ENCODE measurements at places on chromosomes 13 and 19.
A peak's percentile ranks its signal among the peaks of the same experiment; 100 is the strongest.

- DNase-seq: no peak
These were observed 687.4 kb downstream of the DIAPH3 start for GRCh38 chr13:59476366-59476765.

GRCh38 chr19:49338691-49339300, 3.6 kb downstream of the CD37 start:
- no peak for DNase-seq

- peak; percentile 45 for DNase-seq
These were observed 367 bp downstream of the MFSD12 start for GRCh38 chr19:3556978-3557460.

DNA sequence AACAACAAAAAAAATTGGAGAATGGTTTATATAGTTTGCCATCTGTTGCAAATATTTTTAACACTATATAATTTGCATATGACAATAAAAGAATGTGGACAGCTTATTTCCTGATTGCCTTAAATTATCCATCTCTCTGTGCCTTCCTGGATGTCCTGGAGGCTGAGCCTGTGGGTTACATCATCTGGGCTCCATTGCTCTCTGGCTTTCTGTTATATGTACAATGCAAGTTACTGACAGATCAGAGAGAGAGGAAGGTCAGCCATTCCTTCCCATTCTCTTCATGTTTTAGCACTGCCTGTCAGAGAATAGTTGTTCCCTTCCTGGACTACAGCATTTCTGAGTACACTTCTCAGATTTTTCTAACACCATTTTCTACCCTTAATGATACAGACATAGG, 758.3 kb upstream of the PCDH20 start:
- DNase-seq: no peak

DNA sequence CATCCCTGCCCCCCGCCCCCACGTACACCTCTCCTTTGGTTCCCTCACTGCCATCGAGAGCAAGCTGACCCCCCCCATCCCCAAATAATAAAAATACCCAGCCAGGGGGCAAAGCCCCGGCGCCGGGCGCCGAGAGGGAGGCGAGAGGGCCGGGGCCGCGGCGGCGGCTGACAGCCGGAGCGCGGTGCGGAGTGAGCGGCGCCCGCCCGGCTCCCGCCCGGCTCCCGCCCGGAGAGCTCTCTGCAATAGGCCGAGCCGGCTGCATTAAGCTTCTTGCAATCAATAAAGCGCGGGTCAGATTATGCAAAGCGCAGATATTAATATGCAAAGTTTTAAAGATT, 40.9 kb downstream of the DEDD2 start:
- DNase-seq: no peak

- DNase-seq: no peak
These were observed 825.8 kb downstream of the GPC5 start for GRCh38 chr13:92224052-92224821.

DNA sequence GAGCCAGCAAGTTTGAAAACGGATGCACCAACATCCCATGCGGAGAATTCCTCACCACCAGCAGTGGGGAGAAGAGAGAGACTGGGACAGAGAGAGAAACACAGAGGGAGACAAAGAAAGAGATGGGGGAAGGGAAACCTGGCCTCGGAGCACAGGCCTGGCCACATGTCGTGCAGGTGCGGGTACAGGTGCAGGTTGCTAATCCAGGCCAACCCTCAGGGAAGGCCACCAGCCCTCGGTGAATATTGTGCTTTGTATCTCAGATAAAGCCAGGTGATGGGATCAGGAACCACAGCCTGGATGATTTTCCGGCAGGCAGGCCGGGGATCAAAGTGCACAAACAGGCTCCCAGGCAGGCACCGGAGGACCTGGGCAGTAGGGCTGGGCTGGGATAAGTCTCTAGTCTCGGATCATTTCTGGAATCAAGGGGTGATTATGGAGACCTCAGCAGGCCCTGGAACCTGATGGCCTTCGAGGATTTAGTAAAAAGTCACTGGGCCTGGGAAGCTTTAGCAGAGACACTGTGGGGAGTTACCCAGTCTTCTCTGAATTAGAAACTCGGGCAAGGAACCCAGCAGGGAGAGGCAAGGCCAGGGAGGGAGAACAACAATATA, 3.7 kb downstream of the GAS6 start:
- no peak for DNase-seq

GRCh38 chr19:55176076-55176475, 4.0 kb downstream of the SYT5 start:
- no peak for DNase-seq

- DNase-seq: no peak
These were observed 949 bp downstream of the RAB3A start for GRCh38 chr19:18202778-18203407.

GRCh38 chr13:83485101-83485500, 397.2 kb downstream of the SLITRK1 start:
- DNase-seq: no peak

DNA sequence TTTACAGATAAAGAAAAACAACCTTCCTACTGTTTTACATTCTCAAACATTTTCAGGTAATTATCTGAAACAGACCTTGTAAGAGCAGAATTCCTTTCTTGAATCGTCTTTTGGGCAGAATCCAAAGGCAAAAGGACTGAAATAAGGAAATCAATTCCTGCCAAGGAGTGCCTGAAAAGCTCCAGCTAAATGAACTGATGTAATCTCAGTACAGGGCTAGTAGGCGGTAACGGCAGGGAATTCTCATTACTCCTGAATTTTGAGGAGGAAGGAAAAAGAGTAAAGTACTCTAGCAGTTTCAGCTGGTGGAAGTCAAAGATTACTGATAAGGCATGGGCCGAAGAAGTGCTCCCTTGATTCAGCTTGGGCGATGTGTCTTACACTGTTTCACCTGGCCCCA, 168.4 kb downstream of the PCDH9 start:
- no peak for DNase-seq

- DNase-seq: no peak
These were observed 375.7 kb downstream of the TDRD3 start for GRCh38 chr13:60772726-60773125.

GRCh38 chr19:48735031-48735615, 5.3 kb downstream of the RASIP1 start:
- no peak for DNase-seq

- no peak for DNase-seq
These were observed 689 bp downstream of the DCUN1D2 start for GRCh38 chr13:113489549-113490495.

DNA sequence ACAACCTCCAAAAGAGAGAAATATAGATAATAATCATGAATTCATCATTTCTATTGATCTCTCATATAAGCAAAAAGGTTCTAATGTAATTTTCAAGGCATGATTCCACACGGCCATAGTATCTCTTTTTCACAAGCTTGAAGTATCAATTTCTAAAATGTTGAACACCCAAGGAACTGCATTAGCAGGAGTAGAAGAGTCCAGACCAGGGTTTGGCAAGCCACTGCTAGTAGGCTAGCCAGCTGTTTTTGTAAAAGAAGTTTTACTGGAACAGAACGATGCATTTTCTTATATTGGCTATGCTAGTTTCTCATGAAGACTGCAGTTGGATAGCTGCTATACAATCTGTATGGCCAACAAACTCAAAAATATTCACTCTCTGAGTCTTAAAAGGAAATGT, 481.5 kb upstream of the MIR17HG start:
- DNase-seq: no peak

GRCh38 chr13:24680258-24680920, at the start of gene ATP12A:
ATP12A (plus strand) TSS chr13:24680408; CDS start chr13:24680744, 336 bp downstream.
- no peak for DNase-seq

- no peak for DNase-seq
These were observed 8.3 kb downstream of the ZNF135 start for GRCh38 chr19:58067240-58067912.

- no peak for DNase-seq
These were observed 11.6 kb upstream of the JUND start for GRCh38 chr19:18292810-18293641.

DNA sequence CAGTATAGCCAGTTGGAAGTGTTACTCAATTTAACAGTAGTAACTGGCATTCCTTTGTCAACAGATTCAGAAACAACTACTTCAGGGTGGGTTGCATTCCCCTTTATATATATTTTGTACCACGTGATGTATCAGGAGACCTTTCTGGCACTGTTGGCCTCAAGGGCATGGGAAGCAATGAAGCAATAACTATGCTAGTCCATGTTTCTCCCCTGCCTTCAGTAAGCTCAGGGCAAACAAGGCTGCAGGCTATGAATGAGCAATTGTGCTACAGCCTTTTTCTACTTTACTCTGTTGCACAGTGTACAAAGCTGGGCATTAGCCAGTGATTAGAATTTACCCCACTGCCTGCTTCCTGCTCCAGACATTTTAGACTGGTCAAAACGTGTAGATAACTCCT, 348.8 kb downstream of the GPC5 start:
- no peak for DNase-seq

- no peak for DNase-seq
These were observed 99.8 kb downstream of the GPR12 start for GRCh38 chr13:26660766-26661165.

- DNase-seq: no peak
These were observed 13.9 kb upstream of the DACH1 start for GRCh38 chr13:71880753-71881541.

DNA sequence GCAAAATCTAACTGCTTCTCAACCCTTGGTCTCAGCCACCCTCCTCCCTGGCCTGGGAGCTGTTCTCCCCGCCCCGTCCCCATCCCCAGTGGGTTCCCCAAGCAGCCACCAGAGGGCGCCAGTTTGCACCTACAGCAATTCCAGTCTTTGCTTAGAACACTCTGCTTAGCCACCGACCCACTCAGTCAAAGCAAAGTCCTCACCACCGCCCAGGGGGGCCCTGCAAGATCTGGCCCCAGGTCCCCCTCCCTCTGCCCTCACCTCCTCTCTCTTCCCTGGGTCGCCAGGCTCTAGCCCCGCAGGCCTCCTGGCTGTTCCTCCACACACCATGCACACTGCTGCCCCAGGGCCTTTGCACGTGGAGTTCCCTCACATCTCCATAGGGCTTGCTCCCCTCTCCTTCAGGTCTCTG, 12.4 kb downstream of the TMEM143 start:
- peak; percentile 70 for DNase-seq

- peak; percentile 85 for DNase-seq
These were observed 7.5 kb upstream of the MADCAM1 start for GRCh38 chr19:488505-489417.

- DNase-seq: no peak
These were observed 1.7 kb upstream of the SLC10A2 start for GRCh38 chr13:103067751-103068555.

DNA sequence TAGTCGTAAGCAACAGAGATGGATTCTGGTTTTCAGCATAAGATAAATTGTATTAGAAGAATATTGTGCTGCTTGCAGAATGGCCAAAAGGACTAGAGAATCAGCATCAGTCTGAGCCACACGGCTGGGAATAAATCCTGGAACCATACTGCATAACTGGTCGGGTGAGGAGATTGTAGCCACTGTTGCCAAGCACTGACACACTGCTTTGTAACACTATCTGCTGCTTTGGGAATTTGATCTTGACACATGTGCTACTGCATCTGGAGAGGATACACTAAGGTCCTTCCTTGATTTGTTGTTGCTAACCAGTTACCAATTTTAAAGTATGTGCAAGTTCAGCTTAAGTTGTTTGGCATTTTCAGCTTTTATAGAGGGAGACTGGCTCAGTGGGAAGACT, 1.9 kb downstream of the HNRNPA1L2 start:
- no peak for DNase-seq

DNA sequence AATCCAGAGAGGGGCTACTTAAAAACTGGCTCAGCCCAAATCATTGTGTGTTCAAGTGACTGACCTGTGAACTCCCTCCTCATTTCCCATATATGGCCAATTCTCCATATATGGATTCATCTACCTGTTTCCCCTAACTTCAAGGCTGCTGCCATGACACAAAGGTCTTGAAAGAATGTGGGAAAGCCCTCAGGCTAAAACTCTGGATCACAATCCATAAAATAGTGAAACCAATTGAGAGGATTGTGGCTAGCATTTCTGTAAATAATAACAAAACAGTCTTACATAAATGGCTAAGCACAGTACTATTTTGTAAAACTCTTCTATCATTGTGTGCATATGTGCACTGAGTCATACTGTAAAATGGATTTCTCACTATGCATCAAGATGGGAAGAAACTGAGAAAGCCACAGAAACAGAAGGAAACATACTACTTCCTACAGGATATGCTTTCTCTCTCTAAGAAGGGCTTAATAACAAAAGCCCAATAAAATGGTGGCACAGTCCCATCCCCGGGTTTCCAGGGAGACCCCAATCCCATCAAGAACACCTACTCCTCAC, 80.5 kb downstream of the FOXO1 start:
- no peak for DNase-seq

GRCh38 chr13:25286308-25286968, 850 bp downstream of the MTMR6 start:
- DNase-seq: no peak

GRCh38 chr13:40814803-40815202, 25.4 kb downstream of the SLC25A15 start:
- no peak for DNase-seq

DNA sequence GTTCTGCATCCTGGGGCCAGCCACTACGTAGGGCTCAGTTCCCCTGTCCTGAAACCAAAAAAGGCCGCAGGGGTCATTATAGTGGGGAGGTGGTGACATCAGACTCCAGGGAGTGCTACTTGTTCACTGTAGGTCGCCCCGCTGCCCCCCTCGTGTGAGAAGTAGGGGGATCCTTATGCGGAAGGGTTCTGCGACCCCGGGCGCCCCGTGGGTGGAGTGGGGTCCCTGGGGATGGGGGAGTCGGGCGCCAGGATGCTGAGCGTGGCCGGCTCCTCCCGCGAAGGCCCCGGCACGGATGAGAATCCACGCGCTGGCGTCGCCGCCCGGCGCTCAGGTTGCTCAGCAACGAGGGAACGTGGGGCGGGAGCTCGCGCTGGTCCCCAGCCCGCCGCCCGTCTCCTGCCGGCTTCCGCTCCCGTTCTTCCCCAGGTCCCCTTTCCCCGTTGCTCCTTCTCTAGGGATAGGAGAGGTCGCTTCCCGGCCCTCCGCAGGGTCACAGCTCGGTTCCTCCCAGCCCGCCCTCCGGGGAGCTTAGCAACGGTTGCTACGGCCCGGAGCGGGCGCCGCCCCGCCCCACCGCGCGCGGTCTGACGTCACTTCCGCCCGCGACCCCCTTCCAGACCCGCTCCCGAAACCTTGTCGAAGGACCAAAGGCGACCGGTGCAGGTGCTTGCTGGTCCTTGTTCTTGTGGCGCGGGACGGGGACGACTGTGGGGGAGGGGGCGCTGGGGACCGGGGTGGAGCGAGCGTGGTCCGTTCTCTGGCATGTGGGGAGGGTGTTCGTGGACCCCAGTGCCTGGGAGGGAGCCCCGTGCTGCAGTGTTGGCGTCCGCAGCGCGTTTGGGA, at the start of gene NAT14:
Gene NAT14, plus strand, starts transcription at position 596 of the 846 bp plus-strand sequence. CDS start 521 bp downstream, outside the sequence.
- DNase-seq: peak; percentile 19

GRCh38 chr19:46251416-46251815, 21.9 kb downstream of the IGFL1 start:
- no peak for DNase-seq

- DNase-seq: no peak
These were observed 14.0 kb downstream of the MOB3A start for GRCh38 chr19:2081873-2082810.

DNA sequence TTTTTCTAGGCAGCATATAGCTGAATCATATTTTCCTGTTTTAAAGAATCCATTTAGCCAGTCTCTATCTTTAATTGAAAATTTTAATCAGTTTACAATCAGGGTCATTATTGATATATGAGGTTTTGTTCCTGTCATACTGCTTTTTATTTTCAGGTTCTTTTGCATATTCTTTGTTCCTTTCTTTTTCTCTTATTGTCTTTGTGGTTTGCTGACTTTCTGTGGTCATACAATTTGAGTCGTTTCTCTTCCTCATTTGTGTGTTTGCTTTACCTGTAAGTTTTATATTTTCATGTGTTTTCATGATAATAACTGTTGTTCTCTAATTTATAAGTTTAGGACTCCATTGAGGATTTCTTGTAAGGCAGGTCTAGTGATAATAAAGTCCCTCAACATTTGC, 812.6 kb downstream of the DACH1 start:
- DNase-seq: no peak

Measured in stimulated activated CD8-positive, alpha-beta memory T cell treated with anti-CD3 and anti-CD28 coated beads, Interleukin-7, amount 100 ng/mL, for 1 hour (primary cell).